ENCODE measurements at places on chromosomes 13 and 19.

DNA sequence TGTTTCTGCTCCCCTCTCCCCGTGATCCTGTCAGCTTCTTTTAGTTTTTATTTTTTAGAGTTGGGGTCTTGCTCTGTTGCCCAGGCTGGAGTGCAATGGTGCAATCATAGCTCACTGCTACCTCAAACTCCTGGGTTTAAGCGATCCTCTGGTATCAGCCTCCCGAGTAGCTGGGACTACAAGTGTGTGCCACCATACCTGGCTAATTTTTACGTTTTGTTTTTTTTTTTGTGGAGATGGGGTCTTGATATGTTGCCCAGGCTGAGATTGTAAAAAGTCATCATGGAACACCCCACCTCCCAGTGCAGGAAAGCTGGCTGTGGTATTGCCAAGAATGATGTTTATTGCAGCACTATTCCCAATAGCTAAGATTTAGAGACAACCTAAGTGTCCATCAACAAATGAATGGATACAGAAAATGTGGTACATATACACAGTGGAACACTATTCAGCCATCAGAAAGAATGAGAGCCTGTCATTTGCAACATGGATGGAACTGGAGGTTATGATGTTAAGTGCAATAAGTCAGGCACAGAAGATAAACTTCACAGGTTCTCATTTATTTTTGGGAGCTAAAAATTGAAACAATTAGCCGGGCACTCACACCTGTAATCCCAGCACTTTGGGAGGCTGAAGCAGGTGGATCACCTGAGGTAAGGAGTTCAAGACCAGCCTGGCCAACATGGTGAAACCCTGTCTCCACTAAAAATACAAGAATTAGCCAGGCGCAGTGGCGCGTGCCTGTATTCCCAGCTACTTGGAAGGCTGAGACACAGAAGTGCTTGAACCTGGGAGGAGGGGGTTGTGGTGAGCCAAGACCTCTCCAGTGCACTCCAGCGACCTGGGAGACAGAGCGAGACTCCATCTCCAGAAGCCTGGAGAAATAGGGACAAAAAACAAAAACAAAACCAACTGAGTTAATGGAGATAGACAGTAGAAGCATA is 6.6 kb upstream of the KLK15 start:
- DNase-seq, result no peak

DNA sequence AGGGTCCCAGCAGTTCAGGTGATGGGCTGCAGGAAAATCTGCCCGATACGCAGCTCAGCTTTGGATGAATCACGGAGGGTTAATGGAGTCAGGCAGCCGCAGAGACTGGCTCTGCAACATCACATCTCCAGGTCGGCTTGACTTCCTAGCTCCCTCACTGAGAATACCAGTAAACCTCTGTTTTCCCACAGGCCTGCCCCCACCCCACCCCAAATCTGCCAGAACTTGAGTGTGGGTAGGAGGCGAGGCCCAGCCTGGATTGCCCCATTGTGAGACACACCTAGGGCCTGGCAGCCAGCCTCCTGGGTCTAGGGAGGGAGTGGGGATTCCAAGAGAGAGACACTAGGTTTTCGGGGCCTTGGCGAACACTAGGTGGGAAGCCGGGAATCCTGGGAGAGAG is 3.7 kb upstream of the KRTDAP start:
- no peak for DNase-seq

- no peak for DNase-seq
Measured at GRCh38 chr13:45352031-45352430, 11.0 kb upstream of the TPT1 start.

DNA sequence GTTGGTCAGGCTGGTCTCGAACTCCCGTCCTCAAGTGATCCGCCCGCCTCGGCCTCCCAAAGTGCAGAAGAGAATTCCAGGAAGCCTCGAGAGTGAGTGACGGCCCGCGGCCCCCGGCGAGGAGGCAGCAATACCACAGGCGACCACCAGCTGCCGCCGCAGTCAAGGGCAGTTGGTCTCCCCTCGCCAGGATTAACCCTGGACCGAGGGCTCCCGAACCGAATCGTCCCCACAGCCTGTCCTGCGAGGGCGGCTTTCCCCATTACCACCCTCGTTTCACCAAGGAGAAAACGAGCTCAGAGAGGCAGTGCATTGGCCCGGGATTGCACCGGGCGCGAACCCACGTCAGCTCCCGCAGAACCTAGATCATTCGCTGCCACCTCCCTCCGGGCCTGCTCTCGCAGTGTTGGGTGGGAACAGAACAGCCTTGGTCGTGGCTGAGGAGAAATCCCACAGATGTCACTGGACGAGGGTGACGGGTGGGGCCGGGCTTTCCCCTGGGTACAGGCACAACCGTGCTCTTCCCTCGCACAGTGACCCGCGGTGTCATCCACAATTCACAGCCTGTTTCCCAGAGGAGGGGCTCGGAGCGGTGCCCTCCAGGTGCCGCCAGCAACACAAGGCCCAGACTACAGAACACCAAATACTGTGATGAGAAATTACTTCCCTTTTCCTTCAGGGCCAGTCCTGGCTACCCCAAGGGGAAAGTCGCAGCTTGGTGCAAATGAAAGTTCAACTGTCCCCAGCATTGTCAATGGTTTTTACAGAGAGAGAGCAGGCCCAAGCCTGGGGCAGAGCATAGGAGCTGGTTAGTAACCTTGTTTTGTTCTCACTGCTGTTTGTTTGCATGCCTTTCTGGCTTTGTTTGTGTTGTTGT is 24.8 kb downstream of the C2CD4C start:
- DNase-seq, result peak; percentile 51

DNA sequence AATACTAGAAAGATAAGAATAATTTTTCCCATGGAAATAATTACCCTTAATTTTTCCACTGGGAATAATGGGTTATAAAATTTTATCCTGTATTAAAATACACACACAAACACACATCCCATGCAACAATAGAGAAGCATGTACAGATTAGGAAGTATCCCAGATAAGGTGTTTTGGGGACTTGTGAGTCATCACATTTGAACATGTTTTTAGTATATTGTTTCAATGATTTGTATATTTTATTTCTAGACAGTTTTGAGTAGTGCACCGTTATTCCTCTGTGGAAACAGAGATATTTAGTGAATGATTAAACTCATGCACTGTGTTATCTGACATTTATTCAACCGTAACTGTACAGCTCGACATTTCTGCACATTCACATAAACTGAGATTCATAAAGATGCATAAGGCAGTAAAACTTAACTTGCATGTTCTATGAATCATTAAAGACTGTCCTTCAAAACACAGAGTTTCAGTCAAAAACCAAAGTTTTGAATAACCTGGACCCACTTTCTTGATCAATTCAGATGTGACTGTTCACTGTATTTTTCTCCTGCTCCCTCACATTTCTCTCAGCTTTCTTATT is 30.1 kb downstream of the KLF12 start:
- no peak for DNase-seq

DNA sequence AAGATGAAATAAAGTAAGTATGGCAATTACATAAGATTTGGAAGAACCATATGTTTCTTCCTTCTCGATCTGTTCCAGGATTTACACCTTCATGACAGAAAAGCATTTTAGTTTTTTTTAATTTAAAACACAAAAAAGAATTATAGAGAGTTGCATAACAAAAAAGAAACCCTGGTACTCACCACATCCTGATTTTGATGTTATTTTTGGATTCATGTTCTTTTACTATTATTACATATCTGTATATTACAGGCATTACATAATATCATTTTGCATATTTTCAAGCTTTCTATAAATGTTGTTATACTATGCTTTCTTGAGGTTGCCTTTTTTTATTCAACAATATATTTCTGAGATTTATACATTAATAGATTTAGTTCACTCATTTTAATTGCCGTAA is 6.7 kb upstream of the KATNAL1 start:
- no peak for DNase-seq

DNA sequence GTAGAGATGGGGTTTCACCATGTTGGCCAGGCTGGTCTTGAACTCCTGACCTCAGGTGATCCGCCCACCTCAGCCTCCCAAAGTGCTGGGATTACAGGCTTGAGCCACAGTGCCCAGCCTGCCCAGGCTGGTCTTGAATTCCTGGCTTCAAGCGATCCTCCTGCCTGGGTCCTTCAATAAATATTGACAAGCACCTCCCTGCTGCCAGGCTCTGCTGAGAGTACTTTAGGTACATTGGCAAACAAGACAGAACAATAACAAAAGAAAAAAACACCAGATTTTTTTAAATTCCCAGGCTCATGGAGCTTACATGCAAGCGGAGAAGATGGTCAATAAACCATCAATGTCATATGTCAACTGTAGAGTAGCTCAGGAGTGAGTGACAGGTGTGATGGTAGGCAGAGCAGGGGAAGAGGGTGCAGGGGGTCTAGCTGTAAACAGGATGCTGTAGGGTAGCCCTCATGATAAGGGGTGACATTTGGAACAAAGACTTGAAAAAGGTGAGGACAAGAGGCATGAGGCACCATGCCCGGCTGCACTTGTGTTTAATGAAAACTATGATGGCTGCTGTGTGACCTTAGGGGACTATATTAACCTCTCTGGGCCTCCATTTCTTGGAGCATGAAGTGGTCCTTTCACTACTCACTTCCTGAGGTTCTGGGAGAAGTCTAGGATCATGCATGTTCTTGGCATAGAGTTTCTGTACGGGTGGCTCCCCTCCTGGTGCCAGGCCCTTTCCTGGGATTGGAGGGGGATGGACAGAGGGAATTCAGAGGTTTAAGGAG is 19.6 kb downstream of the SULT2B1 start:
- DNase-seq, result no peak

- no peak for DNase-seq
Measured at GRCh38 chr19:45674946-45675345, 6.9 kb downstream of the GIPR start.

DNA sequence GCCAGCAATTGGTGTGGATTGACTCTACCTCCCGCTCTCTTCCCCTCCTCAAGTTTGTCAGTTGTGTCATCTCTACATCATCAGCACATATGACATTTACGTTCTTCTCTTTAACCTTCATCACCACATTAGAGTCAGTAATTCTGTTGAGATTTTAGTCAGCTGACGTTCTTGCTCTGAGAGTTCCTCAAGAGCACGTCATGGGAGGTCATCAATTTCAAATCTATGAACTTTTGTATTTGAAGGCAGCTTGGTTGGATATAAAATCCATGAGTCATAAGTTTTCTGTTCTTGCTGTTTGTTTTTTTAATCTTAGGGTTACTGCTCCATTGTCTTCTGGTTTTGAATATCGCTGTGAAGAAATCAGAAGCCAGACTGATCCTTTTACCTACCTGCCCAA is 21.8 kb upstream of the ARGLU1 start:
- DNase-seq, result no peak

GRCh38 chr13:25335856-25336255 is 34.4 kb downstream of the NUP58 start:
- DNase-seq, result no peak

DNA sequence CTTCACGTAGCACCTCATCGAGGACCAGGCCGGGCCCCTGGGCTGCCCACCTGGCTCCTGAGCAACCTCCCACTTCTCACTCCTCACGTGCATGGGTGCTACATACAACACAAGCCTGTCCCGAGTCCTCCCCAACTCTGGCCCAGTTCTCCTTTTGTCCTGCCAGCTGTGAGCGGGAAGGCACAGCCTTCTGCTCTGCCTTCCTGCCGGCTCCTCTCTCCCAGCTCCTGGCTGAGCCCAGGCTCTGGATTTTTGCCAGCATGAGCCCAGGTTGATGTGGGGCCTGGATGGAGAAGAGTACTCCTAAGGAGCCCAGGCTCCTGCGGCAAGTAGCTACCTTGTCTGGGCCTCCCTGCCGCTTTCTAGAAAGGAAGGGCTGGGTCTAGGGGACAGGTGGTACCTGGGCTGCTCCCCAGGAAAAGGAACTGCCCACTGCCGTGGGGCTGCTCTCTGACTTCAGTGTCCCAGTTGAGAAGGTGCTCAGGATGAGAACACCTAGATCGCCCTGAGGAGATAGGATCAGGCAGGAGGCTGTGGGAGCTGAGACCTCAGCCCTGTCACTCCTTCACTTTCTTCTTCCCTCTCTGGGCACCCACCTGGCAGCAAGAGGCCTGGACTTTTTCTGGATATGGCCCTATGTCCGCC is 23.6 kb downstream of the LYL1 start:
- no peak for DNase-seq

- no peak for DNase-seq
Measured at GRCh38 chr13:111233080-111233479, 87.4 kb upstream of the TEX29 start.

GRCh38 chr13:72121466-72121865 is 254.5 kb upstream of the DACH1 start:
- no peak for DNase-seq

- DNase-seq, result no peak
Measured at GRCh38 chr19:49057636-49058234, at the start of gene CGB7. Gene CGB7 (minus strand): TSS chr19:49057749. CDS start chr19:49055375, 2,374 bp downstream.

DNA sequence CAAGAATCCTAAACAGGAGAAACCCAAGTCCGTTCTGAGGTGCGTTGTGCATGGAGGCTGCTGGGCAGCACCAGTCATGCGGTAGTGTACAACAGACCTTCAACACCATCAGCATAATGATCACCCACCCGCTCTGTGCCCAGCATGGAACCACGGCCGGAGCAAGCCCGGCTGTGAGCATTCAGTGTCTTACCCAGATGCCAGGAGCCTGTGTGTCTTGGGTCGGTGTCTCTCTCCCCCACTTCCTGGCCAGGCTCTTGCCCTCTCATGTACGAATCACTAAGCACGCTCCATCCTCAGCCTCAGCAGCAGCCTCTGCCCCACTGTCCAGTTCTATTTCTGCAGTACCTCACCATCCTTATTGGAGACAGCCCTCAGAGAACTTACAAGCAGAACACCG is 231.6 kb upstream of the IRS2 start:
- DNase-seq, result no peak

DNA sequence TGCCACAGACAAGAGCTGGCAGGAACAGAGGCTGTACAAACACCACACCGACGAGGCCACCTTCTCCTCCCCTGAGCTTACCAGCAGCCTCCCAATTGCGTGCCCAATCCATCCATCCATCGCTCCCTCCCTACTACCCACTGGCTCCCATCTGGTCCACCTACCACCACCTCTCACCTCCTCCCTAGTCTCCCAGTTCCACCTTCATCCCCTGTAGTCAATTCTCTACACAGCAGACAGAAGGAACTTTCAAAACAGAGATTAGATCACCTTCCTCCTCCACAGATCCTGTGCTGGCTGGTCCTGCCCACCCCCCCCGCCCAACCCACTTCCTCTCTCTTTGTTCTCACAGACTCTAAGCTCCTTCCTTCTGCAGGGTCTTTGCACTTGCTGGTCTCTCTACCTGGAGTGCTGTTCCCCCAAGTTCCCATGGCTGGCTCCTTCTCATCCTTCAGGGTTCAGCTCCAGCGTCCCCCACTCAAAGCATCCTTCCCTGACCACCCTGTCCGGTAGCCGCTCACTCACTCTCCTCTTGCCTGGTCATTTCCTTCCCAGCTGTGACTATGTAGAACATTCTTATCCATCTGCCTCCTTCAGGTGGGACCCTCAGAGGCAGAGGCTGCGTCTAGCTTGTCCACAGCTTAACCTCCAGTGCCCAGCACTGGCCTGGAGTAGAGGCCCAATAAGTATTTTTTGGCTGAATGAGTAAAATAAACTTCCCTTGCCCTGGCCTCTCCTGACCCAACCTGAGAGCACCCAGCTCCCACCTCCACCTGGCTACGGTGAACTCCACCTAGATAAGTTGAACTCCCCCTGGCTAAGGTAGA is 23.0 kb downstream of the PIN1 start:
- DNase-seq, result no peak

- DNase-seq, result no peak
Measured at GRCh38 chr13:99133848-99134247, 66.8 kb upstream of the UBAC2 start.

All from posterior cingulate gyrus (tissue), 11 donors.